ENCODE measurements at places on chromosomes 2 and 18.

DNA sequence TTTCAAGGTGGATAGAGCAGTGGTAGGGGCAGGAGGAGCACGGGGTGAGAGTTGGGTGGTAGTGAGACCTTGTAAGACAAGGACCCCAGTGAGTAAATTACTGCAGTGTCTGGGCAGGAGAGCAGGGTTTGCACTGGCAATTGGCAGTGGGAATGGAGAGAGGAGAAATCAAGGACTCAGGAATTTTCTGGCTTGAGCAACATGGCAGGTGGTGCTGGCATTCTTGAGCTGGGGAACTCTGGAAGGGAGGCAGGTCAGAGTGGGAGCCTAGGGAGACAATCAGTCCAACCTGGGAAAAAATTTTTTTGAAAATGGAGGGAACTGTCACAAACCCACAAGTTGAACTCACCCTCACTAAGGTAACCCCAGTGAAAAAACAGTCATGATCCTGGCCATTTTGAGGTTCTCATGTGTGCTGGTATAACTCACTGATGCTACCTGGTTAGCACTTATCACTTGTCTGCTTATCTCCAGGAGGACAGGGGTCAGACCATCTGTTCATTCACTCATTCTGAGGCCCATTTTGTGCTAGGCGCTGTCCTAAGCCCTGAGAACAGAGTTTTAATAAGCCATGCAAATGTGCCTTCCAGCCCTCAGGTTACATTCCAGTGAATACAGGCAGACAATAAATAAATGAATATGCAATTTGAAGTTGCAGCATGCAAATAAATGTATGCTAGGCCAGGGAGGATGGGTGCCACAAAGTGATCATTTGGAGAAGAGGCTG, 92.2 kb upstream of the SEC11C start:
- DNase-seq, result no peak

DNA sequence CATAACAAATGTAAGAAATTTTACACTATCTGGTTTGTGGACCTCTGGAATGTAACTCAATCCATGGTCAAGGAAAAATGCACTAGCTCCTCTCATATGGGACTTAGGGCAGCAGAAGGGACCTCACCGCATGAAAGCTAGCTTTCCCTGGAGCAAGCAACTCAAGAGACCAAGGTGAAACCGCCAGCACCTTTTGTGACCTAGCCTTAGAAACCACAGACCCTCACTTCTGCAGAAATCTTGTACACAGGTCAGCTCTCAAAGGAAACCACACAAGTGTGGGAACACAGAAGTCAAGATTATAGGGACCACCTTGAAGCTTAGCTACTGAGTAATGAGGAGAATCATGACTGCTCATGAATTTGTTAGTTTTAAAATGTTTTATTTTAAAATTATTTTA, 222.5 kb downstream of the DLGAP1 start:
- DNase-seq, result no peak

DNA sequence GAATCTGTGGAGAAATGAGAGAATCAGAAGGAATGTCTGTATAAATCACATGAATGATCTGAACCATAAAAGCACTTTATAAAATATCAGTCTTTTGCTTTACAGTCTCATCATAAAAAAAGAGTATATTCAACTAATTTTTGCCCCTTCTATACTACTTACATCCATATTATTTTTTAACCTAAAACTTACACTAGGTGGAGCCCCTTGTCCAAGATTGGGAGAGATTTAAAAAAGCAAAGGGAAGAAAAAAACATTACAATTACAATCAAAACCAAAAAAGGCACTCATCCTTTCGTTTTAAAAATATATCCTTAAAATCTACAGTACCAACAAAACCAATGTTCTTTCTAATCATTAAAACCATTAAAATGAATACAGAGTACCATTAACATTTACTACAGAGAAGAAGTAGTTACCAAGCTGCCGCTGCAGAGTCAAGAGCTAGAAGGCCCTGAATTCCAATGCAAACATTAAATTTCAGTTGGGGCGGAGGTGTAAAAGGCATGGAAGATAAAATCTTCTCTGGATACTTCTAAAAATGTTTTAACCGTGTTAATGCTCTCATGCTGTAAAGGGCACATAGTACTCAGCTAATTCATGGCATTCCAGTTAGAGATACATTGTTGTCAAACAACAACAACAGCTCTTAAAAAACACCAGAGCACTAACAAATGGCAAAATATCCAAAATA, 56.7 kb upstream of the EPB41L3 start:
- peak; percentile 63 for DNase-seq

DNA sequence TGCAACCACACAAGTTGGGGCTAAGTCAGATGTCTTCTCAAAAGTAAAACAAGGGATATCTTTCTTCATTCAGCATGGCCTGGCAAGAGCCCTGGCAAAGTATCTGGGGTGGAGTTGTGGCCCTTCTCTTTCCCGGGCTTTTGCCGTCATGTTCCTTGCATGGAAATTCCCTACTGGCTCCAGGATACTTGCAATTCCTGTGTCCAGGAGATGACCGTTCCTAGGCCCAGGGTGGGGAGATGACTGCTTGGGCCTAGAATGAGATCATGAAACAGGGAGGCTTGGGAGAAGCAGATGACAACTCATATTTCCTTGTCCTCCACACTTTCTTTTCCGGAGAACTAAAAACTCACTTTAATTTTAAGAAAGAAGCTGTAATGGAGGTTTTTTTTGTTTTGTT, 60.9 kb downstream of the TGIF1 start:
- no peak for DNase-seq

DNA sequence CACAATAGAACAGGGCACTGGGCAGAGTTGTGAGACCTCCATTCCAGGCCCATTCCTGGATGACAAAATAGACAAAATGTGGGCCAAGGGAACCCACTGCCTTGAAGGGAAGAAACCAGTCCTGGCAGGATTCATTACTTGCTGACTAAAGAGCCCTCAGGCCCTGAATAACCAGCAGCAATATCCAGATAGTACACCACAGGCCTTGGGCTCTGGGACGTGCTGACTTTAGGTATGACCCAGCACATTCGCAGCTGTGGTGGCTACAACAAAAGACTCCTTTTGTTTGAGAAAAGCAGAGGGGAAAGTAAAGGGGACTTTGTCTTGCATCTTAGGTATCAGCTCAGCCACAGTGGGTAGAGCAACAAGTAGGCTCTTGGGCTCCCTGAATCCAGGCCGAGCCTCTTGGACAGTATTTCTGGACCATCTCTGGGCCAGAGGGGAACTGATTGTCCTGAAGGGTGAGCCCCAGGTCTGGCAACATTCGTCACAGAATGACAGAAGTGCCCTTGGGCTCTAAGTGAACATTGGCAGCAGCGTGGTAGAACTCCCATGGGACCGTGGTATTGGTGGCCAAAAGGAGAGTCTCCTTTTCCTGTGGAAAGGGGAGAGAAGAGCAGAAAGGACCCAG, 89.9 kb upstream of the CD226 start:
- no peak for DNase-seq

- DNase-seq, result no peak
Observed at GRCh38 chr2:138277062-138277461, 224.5 kb upstream of the SPOPL start.

DNA sequence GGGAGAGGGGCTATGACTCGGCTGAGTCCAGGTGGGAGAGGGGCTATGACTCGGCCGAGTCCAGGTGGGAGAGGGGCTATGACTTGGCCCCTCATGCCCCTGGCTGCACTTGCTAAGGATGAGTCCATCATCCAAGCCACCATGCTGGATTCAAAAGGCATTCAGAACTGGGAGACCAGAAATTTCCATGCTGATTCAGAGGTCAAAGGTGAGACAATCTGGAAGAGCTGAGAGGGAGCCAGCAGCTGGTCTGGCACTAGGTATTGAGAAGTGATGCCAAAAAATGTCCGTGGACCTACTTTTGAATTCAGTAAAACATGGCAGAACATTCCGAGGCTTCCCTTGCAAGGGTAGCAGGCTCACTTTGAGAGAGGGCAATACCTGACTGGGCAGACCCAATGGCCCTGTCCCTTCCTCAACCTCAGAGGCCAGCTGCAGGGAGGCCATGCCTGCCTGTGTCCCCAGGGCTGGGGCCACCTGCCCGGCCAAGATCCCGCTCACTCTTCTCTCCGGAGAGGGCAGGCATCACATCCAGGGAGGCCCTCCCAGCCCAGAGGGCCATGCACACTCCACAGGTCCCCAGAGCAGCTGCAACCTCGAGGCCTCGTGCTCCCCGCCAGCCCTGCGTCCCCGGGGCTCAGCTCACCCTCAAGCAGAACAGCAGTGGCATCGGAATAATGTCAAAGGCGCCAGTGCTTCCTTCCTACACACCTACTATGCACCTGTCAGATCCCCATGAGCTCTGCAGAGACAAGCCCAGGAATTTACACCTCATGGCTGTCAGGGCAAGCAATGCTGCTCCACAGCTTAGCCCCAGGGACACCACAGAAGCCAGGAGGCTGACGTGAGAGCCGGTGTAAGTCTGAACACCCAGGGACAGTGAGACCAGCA, 80.2 kb upstream of the GPC1 start:
- DNase-seq, result no peak
